Fibroblast of upper back skin (primary cell): ENCODE measurements at places on chromosomes 1 and 21.

DNA sequence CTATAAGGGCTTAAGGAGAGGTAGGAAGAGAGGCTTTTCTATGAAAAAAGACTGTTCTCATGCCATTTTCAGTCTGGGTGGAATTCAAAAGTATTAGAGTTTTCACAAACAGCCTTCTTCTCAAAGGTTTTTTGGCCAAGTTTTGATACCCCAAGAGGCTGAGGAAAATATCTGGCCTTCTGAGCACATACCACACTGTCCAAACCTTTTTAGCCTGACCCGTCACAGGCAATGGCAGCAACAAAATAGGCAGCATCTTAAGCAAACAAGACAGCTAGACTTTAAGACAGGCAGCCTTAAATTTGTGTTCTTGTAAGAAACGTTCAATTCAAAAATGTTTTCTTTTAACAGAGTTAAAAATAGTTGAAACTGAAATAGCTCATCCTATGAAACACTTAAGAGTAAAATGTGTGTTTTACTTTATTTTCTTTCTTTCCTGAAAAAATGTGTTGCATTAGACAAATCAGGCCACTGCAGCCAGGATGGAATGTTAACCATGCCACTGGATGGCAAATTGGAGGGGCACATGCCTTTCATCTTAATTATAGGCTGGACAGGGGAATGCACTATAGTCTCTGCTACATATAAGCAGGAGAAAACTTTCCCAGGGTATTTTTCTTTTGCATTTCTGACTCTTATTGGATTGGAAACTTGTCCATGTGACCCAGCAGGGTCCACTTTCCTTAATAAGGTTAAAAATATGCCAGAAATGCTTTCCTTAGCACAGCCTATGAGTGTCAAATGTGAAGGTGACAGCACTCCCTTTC lies 315.0 kb downstream of the TGFB2 start:
- DNase-seq, result peak; percentile 77

DNA sequence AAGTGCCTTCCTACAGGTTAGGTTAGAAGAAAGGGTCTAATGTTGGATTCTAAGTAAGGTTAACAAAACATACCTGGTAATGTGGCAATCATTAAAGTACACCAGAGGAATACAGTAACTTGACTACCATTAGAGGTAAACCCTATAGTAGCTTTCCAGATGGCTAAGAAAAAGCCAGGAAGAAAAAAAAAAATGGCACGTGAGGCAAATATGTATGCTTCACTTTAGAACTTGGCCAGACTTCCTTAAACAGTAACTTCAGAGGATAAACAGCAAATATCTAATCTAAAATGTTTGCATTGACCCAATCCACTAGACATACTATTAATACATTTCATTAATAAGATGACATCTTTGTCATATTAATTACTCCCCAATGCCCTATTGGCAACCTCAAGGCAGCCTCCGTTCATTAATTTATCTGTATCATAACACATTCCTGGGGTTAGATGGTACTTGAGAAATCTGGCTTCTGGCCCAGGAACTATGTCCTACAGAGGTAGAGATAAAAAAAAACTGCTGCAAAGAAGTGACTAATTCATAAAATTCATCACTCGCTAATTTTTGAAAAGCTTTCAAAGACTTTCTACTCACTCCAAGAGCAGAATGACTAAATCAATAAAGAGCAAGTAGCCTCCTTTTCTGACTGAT lies 5.8 kb downstream of the DCAF8 start:
- DNase-seq, result peak; percentile 84

- no peak for DNase-seq
Measured at GRCh38 chr21:29487154-29487553, 188.4 kb downstream of the BACH1 start.

DNA sequence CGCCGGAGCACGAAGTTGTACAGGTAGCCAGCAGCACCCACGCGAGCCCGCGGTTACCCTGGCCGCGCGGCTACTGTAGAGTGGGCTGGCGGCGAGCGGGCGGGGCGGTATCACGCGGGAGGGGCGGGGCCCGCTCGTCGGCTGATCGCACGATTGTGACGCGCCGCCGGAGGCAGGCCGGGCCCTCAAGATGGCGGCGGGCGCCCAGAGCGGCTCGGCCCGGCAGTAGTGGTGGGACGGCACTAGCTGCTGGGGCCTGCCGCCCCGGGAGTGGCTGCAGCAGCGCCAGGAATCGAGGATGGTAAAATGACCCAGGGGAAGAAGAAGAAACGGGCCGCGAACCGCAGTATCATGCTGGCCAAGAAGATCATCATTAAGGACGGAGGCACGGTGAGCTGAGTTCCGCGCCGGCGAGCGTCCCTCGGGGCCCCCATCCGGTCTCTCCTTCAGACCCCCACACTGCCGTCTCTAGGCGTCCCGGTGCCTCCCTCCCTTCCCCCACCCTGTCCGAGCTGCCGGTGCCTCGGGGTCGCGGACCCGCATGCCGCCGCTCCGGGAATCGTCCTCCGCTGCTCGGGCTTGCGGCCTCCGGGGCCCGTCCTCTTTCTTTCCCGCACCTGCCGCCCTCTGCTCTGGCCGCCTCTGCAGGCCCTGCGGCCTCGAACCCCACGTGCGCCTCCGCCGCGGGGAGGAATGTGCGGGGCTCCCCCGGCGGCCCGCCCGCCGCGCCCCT lies 68.3 kb downstream of the SLC35A3 start:
- DNase-seq, result peak; percentile 79

DNA sequence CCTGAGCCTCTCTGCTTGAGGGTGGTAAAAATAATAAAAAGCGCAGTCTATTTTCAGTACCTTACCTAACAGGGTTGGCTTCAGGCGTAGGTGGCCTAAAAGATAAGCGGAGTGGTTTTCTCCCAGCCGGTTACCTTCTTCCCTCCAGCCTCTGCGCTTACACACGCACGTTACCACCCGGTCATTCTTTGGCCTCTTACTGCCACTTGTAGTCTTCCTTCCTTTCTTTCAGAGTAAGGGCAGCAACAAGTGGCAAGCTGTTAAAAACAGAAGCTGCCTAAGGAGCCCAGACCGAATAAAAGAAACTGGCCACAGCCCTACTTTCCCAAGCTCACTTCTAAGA lies 35.4 kb downstream of the CLCA1 start:
- no peak for DNase-seq

- no peak for DNase-seq
Measured at GRCh38 chr1:30373471-30374399, 349.6 kb downstream of the MATN1 start.

- no peak for DNase-seq
Measured at GRCh38 chr1:8127171-8127641, 101.1 kb upstream of the ERRFI1 start.

DNA sequence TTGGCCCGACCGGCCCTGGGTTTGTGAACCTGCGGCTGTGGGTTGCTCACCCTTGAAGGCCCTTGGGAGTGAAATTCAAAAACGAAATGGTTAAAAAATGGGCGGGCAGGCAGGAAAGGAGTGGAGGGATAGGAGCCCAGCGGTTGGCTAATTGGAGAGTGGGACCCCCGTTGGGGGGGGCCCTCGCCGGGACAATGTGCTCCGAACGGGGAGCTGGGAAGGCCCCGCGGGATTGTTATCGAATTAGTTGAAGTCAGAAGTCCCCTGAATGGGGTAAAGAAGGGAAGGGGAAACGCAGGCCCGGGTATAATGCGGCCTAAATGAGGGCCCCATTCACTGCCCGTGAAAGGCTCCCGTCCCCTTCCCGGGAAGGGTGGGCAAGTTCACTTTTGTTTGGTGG lies 135.7 kb downstream of the PRDM16 start:
- no peak for DNase-seq

DNA sequence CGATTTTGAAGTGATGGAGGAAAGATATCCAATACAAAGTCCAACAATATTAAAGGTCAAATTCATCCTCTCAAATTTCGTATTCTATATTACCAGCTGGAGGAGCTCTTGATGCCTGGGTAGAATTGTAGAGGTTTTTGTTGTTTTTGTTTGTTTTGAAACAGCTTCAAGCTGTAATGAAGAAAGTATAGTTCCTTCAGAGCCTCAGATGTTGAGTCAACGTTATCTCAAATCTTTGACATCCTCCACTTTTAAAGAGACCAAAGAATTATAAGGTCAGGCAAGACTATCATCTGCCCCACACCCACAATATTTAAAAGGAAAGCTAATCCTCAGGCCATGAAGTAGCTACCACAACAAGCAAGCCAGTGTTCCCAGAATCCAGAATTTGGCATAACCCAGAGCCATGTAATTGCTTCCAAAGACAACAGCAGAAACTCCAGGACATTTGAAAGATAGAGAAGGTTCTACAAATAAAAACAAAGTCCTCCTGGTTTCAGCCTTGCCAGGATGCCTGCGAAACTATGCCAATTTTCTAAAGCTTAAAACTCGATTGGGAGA lies 24.9 kb downstream of the VAV3 start:
- DNase-seq, result no peak

DNA sequence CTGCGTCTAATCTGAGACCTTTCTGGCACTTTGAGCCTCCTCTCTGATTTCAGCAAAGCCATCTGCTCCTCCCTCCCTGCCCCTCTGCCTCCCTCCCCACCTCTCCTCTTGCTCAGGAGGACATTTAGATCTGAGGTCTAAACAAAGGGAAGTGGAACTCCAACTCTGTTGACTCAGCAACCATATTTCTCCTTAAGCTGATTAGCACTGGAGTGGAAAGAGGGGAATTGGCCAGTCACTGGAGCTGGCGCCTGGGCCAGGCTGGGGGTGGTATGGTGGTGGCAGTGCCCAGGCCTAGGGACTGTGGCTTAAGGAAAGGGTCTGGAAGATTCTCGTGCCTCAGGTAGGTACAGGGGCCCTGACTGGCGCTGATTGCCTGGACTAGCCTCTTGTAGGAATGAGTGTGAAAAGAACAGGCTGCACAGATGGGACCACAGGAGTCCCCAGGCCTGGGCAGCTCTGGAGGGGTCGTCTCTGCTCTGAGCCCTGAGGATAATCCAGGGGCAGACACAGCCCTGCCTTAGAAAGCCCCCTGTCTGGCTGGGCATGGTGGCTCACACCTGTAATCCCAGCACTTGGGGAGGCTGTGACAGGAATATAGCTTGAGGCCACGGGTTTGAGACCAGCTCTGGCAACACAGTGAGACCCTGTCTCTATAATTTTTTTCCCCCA lies 11.9 kb downstream of the SH2D2A start:
- peak; percentile 41 for DNase-seq
